ENCODE measurements at places on chromosomes 11 and 22.

DNA sequence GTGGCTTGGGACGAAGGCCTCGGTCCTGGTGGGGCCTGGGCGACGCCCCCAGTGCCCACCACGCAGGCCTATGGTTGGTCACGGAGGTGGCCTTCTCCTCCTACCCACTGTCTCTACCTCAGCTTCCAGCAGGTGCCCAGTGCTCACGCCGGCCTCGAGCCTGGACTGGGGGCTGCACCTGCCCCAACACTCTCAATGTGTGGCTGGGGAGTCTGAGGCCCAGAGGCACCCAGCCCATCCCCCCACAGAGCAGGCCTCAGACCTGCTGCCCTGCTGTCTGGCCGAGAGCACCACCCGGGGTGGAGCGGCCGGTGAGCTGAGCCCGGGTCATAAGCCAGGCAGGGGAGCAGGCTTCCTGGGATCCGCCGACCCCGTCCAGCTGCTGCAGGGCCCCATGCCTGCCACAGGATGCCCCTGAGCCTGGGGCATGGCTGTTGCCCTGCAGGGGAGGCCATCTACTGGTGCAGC is 28.6 kb upstream of the MUC5AC start:
- no peak for DNase-seq

DNA sequence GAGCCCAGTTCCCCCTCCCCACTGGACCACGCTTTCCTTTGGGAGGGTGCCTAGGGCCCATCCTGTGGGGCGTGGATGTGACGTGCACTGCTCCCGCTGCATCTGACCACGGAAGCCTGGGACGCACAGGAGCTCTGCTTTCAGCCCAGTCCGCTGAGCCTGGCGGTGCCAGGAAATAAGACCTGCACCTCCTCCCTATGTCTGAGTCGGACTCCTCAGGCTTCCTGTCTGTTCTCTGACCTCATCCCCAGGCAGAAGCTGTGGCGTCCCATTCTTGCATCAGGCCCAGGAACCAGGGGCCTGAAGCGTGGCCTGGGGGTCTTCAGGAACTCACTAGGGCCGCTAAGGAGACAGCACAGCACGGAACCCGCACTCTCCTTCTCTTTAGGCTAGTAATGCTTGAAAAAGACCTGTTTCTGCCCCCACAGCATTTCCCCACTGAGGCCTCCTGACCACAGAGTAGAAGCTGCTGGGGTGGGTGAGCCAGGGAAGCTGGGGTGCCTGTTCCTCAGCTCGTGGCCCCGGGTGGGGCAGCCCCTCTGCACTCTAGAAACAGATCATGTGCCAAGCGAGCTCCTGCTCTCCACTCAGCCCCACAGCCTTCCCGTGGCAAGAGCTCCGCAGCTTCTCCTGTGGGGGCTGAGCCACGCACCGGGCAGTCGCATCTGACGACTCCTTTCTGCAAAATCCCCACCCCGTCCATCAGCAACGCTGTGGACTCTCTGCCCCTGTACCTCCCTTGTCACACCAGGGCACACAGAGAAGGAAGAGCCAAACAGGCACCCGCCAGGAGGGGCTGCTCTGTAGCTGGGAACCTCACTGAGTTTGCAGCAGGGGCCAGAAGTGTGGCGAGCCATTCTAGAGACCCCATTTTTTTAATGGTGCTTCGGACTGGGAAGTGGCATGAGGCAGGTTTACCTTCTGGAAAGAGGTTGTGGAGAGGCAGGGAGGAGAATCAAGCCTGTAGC is 22.6 kb downstream of the MOV10L1 start:
- DNase-seq, result no peak

GRCh38 chr22:38694940-38695339 is 5.8 kb downstream of the JOSD1 start:
- peak; percentile 78 for DNase-seq

- DNase-seq, result no peak
Observed at GRCh38 chr11:103367650-103368049, 258.4 kb downstream of the DYNC2H1 start.

DNA sequence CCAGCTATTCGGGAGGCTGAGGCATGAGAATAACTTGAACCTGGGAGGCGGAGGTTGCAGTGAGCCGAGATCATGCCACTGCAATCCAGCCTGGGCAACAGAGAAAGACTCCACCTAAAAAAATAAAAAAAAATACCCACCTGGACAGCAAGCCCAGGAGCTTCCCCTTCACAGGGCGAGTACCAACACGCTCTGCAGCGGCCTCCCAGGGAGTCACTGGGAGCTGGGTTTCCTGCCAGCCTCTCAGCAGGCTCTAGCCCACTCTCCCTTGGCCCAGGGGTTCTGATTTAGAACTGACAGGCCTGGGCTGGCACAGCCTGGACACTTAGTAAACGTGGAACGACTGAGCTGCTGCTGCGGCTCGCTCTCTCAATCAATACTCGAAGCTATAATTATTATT is 2.0 kb upstream of the CABP7 start:
- no peak for DNase-seq

DNA sequence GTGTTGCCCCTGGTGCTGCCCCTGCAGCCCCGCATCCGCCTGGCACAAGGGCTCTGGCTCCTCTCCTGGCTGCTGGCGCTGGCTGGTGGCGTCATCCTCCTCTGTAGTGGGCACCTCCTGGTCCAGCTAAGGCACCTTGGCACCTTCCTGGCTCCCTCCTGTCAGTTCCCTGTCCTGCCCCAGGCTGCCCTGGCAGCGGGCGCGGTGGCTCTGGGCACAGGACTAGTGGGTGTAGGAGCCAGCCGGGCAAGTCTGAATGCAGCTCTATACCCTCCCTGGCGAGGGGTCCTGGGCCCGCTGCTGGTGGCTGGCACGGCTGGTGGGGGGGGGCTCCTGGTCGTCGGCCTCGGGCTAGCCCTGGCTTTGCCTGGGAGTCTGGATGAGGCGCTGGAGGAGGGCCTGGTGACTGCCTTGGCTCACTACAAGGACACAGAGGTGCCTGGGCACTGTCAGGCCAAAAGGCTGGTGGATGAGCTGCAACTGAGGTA is 278 bp downstream of the ROM1 start:
- DNase-seq, result no peak

DNA sequence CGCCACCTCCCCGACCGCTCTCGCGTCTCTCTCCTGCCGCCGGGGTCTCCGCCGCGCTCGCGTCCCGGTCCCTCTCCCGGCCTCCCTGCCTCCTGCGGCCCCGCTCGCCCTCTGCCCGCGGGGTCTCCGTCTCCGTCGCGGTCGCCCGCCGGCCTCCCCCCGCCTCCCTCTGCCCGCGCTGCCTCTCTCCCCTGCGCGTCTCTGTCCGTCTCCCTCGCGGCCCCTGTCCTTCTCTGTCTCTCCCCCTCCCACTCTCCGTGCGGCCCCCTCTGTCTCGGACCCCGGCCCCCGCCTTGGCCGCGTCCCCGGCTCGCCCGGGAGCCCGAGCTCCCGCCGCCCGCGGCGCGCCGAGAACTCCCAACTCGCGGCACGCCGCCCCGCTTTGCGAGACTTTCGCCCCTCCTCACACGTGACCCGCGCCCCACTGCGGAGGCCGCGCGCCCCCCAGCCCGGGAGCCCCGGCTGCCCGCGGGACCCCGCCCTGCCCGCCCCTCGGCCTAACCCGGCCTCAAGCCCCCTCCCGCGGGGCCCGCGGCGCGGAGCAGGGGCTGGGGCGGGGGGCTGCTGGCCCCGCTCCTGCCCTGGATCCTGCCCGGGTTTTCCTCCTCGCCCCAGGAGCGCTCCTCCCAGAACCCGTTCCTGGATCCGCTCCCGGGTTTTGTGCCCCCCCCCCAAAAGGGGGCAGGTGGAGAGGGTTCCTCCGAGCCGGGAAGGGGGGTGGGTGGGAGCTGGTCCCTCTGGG is 702 bp upstream of the KCNJ4 start:
- no peak for DNase-seq

- no peak for DNase-seq
Observed at GRCh38 chr22:29353286-29353685, 35.1 kb downstream of the AP1B1 start.

GRCh38 chr22:36731916-36732315 is 28.4 kb upstream of the CACNG2 start:
- no peak for DNase-seq

- DNase-seq, result no peak
Observed at GRCh38 chr22:20583471-20583922, 76.1 kb downstream of the MED15 start.

GRCh38 chr22:32985899-32986765 is 72.0 kb downstream of the SYN3 start:
- DNase-seq, result peak; percentile 84

DNA sequence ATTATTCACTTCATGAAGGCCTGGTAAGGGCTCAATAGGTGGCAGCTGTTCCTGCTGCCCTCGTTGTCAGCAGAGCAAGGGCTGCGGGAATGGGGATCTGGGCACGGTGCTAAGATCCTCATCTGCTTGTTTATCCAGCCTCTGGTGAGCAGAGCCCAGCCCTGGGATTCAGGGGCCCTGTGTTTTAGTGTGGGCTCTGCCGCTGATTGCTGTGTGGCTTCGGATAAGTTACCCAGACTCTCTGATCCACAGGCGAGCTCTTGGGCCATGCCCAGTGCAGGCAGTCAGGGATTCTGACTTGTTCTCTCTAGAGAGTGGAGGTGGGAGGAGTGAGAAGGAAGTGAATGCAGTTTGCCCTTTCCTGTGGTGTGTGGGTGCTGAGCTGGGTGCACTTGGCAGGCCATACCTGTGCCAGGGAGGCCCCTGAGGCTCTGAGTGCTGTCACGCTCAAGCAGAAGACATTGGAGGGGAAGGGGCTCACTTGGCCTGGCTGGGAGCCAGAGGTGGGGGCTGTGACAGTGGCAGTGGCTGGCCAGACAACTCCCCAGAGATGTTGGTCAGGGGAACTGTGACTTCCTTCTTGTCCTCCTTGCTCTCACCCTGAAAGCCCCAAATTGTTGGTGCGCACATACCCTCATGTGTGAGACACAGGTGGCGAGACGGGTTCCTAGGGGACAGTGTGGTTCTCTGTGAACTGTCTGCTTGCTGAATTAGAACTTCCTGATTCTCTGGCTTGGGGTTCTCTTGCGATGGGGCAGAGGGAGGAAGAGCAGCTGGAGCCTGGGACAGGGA is 43.7 kb downstream of the CD82 start:
- DNase-seq, result no peak

- DNase-seq, result no peak
Observed at GRCh38 chr11:95514416-95515110, 275.0 kb downstream of the FAM76B start.

- no peak for DNase-seq
Observed at GRCh38 chr11:3201677-3202181, 16.9 kb downstream of the MRGPRG start.

DNA sequence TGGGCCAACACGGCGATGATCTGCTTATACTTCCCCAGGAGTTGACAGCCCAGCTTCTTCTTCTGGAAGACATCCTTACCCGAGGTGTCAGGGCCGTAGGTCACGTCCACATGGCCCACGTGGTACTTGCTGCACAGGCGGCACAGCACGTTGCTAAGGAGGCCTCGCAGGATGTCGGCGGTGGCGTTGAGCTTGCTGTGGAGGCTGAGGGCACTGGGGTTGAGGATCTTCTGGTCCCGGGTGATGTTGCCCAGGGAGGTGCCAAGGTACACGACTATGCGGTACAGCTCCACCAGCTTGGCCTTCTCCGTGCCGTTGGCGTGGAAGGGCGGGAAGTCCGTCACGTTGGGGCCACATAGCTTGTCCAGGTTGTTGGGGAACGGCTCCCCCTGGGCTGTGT is 2.9 kb downstream of the LIF start:
- no peak for DNase-seq

GRCh38 chr11:46382646-46383403 is 1.4 kb downstream of the MDK start:
- DNase-seq, result peak; percentile 52

- DNase-seq, result peak; percentile 17
Observed at GRCh38 chr11:115505175-115505574, 960 bp upstream of the CADM1 start.

DNA sequence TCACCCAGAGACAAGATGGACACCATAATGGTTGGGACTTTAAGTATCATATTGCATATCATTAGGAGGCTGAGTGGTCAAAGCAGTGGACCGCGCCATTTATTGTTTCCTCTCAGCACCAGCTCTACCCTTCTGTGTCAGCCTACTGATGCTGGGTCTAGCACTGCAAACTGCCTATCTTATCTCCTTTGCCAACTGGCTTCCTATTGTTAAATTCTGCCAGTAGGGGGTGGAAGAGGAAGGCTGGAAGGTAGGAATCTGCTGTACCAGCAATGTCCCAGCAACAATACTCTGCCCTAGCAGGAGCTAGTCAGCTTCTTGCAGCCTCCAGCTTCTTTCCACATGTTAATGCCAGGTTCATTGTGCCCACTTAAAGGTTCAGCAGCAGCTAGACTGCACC is 367.1 kb upstream of the PDGFD start:
- DNase-seq, result no peak

DNA sequence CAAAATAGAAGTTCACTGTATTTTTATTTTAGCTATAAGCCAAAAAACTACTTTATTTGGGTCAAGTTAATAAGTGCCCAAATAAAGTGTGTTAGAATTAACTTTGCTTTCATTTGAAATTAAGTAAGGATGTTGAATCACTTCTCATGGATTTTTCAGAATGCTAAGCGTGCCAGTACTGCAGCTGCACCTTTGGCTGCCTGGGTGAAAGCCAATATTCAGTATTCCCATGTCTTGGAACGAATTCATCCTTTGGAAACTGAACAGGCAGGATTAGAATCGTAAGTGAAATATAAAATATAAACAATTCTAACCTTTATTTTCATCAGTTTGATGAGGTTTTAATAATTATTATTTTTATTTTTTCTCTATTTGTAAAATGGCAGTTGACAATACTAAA is 113.6 kb downstream of the DYNC2H1 start:
- DNase-seq, result no peak

DNA sequence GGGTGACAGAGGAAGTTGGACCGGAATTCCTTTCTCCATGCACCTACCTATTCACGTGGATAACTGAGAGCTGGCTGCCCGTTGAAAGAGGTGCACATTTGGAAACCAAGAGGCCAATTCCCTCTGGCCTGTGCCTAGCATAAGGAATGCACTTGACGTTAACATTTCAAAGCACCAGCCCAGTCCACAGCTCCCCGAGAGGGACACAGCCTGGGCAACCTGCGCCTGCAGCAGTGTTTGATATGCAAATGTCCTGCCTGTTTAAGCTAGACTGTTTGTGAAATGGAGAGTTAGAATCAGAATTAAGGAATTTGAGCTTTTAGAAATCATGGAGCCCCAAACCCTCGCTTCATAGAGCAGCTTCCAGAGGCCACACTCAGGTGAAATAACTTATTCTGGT is 126.1 kb downstream of the DSCAML1 start:
- no peak for DNase-seq

DNA sequence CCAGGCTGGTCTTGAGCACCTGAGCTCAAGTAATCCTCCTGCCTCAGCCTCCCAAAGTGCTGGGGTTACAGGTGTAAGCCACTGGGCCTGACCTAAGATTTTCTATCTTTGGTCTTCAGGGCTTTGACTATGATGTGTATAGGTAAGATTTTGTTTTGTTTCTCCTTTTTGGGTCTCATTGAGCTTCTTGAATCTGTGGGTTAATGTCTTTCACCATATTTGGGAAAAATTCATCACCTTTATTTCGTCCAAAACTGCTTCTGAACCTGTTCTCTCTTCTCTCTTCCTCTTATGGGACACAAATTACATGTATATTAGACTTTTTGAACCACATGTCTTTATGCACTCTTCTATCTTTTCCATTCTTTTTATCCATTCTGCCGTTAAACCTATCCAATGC is 100.4 kb downstream of the OSBP2 start:
- DNase-seq, result no peak

- no peak for DNase-seq
Observed at GRCh38 chr11:47359586-47359985, 7.1 kb upstream of the MYBPC3 start.

- DNase-seq, result no peak
Observed at GRCh38 chr11:14942745-14943144, 29.4 kb downstream of the CALCA start.

All from large intestine (tissue), 12 donors.